Myocyte (in vitro differentiated cells): ENCODE measurements at places on chromosomes 7 and 10. TPM values are rescaled to one million over a fixed set of nuclear protein-coding genes. Genes with fewer than 3 reads are reported as not detected.

JMJD1C gene
- total RNA-seq = 145 and 181 TPM in 2 replicates

PDE6C gene
- total RNA-seq = not detected in 2 replicates

INSYN2A gene
- 2.3 and 4.0 TPM in 2 replicates for total RNA-seq

PON3 gene
- total RNA-seq = not detected in 2 replicates

PLCE1 gene
- 17.1 and 19.9 TPM in 2 replicates for total RNA-seq

SGPL1 gene
- 19.8 and 27.7 TPM in 2 replicates for total RNA-seq

OR2A1 gene
- not detected in 2 replicates for total RNA-seq
